Stimulated activated CD8-positive, alpha-beta memory T cell treated with anti-CD3 and anti-CD28 coated beads, Interleukin-15, amount 100 ng/mL, for 1 hour (primary cell): ENCODE measurements at places on chromosomes 6 and 20.

- DNase-seq: no peak
Observed at GRCh38 chr6:165701564-165702354, 38.7 kb upstream of the PDE10A start.

- no peak for DNase-seq
Observed at GRCh38 chr20:34710568-34710839, 6.4 kb downstream of the TP53INP2 start.

DNA sequence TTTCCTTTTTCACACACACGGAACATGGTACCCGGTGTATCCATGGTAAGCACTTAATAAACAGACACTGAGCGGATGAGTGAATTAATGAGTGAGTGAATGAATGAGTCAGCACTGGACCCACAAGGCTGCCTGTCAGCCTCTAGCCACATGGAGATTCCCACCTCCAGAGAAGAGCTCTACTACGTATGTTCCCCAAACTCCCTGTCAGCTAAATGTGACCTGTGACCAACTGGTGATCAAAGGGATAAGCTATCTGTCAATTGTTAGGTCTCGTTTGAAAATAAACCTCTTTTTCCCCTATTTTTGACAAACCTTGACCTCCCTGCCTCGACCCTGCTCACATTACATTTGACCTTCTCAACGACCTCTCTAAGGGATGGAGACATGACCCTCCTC is 24.5 kb upstream of the TAF8 start:
- no peak for DNase-seq

GRCh38 chr20:35607003-35607735 is 8.5 kb upstream of the SPAG4 start:
- no peak for DNase-seq

DNA sequence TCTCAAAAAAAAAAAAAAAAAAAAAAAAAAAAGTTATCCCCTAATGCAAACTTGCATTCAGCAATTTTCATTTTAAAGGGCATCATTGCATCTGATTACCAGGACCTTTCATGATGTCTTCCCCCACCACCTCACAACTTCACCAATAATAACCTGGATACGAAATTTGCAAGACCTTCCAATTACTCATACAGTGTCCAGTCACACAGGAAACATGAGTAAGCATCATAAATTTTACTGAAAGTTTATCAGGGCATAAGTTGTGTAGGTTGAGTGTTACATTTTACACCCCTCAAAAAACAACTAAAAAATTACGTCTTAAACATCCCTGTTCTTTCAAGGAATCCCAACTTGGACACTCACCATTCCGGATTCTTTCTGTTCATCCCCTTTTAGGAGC is 79.1 kb upstream of the ANKEF1 start:
- no peak for DNase-seq

DNA sequence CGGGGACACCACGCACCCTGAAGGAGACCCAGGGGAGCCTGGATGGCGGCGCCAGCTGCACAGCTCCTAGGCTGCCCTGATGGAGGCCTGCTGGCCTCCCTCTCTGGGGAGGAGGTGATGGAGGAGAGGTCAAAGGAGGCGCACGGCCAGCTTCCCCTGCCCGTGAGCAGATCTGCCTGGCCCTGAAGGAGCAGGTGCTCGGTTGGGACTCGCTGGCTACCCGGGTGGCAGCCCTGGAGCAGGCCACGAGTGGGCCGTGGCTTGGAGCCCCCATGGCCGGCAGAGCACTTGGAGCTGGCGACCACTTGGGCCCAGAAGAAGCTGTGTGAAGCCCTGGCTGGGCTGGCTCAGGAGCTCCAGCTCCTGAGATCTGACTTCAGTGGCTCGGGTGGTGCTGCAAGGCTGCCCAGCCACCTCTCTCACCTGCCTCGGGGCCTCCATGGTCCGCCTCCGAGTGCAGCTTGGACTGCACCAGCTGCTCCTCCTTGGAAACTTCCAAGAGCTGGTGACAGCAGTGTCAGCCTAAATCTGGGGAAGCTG is 7.5 kb upstream of the RAET1E start:
- no peak for DNase-seq

DNA sequence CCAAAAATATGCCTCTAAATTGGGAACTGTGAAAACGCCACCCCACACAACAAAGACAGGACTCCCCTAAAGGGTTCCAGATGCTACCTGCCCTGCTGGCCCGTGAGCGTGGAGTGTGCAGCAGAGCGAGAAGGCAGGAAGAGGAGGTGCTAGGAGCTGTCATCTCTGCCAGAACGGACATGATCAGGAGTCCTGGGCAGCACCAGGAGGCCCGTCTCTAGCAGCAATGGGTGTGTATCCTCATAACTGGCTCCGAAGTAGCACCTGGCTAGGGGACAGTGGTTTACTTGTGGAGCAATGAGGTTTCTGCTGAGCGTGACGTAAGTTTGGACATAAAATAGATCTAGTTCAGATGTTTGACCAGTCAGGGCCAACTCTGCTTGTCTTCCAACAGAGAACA is 226.0 kb downstream of the CDH4 start:
- no peak for DNase-seq

- DNase-seq: no peak
Observed at GRCh38 chr6:15287670-15288375, 42.0 kb downstream of the JARID2 start.

DNA sequence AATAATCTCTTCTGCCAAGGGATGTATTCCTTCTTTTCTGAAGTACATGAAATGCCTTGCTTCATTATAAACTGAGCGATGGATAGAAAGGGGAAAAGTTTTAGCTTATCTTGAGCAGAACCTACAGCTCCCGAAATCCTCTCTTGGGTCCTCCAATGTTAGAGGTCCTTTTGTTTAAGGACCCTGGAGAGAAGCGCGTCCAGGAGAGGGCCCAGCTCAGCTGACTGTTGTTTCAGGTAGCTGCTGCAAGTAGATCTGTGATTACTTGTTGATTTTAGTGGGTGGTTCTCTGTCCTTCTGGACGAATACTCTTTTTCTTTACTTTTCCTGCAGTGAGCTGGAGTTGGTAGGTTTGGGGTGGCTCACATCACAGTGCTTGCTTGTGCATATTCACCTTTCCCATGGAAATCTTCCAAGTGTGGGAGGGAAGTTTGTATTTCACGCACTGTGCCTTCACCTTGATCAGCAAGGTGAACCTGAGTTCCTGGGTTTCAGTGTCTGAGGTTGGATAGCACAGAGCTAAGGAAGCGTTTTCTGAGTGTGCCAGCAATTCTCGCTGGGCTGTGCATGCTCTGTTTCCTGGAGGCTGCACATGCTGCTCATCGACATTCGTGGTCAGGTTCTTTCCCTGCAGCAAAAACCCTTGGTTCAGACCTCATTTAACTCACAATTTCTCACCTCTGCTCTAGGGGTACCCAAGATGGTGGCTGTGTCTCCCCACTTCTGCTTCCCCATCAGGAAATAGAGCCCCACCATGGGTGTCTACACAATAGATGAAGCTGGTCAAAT is 176.3 kb downstream of the JARID2 start:
- no peak for DNase-seq

- DNase-seq: no peak
Observed at GRCh38 chr6:79731471-79731870, 100.3 kb downstream of the SH3BGRL2 start.

GRCh38 chr20:40883097-40883496 is 145.5 kb upstream of the TOP1 start:
- DNase-seq: no peak

DNA sequence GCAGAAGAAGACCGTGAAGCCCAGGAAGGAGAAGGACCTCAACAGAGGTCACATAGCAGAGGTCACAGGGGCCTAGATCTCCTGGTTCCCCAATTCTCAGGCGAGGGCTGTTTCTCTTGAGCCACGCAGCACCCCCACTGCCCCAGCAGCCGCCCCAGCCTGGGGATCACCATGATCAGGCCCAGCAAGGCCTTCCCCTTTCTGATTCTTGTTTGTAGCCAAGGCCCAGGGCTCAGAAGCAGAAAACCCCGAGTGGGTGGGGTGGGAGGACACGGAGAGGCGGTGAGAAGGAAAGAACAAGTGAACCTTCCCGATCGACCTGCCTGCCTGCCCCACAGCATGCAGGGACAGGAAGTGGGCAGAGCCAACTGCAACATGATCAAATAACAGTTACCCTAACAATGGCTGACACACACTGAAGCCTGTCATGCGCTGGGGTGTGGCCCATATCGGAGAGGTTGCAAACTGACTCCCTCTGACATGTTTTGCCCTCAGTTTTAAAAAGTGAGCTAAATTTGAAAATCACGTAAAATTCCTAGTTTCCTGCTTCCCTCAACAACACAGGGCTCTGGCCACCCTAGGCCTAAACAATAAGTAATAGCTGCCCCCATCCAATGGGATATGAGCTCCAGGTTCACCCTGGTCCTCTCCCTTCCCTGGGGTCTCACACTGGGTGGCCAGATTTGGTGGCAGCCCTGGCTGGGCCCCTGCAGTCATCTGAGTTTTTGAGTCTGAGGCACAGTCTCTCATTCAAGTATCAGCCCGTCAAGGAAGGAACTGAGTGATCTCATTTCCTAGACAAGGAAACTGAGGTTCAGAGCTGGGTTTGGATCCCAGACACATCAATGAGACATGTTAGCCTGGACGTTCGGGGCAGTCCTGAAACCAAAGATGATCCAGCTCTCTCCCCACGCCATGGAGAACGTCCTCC is 6.5 kb downstream of the PEDS1 start:
- peak; percentile 46 for DNase-seq

DNA sequence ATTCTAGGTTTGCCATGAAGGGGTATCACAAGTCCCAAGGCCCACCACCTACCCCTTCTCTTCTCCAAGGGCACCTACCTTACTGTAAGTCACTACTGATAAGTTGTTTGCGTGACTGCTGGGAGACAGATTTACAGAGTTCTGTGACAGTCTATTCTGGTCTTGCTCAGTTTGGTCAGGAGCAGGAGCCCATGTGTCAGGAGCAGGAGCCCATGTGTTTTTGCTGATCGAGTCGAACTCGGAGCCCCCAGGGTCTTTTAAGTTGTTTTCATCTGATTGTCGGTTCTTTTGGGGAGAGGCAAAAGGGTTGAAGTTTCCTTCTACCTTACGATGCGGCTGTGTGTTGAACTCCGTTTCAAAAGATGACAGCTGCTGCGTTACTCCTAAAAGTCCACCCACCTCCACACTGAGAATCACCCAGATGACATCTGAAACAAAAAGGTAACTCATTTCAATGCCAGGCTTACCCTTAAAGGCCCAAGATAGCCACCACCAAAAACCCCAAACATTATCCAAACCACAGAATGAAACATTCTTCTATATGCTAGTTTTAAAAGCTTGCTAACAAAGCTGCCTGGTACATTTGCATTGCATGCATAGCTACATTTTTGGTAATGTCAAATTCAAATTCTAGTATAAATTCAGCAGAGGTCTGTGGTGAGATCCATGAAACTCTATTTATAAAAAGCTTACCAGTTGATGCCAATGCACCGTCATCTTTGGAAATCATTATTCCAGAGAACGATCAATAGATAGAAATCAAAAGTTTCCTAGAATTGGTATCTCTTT is 50.5 kb upstream of the SPDEF start:
- DNase-seq: no peak

DNA sequence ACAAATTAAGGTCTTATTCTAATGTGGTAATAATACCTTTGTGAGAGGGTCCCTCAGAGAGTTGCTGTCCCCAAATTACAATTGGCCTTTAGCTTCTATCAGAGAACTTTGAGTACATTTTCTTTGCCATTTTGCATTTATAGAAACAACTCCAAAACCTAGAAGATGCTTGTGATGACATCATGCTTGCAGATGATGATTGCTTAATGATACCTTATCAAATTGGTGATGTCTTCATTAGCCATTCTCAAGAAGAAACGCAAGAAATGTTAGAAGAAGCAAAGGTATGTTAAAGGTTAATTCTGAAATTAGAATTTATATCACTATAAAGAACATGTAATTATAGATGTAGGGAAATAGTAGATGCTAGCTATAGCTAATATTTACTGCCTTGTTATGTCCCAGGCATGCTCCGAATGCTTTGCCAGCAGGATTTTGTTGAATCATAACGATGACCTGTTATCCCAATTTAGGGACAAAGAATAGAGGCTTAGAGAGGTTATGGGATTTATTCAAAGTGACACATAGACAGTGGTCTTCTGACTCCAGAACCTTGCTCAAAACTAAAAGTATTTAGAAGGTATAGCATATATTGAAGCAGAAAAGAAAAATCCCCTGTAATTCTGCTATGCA is 7.4 kb downstream of the PFDN4 start:
- no peak for DNase-seq

- no peak for DNase-seq
Observed at GRCh38 chr6:98970469-98970868, 22.7 kb upstream of the FBXL4 start.

DNA sequence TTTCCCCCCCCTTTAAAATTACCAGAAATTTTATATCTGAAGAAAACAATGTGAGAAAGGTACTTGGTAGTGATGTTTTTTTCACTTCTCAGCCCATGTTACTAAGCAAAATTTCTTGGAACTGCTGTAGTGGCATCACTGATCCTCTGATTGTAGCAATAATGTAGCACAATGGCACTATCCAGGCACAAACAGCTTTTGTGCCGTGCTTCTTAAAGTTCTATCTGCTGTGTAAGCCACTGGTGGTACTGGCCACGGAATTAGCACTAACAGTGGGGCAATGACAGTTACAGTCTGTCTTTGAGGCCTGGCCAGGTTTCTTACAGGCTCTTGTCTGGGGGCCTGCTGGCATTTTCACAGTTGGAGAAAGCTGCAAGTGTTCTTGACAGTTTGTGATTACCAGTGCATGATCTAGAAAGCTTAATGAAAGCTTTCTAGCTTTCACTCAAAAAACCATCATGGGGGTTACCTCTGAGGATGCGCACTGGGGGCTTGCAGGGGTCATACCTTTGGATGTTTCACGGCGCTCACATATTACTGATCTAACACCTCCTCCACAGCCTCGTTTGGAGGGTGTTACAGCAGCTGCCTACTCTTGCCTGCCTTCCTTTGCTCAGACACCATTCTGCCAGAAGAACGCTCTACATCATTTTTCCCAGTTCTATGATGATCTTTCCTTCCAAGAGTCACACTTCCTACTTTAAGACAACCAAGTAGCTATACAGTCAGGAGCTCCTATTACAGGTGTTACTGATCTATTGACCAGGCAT is 58.4 kb upstream of the ARMH2 start:
- DNase-seq: no peak

DNA sequence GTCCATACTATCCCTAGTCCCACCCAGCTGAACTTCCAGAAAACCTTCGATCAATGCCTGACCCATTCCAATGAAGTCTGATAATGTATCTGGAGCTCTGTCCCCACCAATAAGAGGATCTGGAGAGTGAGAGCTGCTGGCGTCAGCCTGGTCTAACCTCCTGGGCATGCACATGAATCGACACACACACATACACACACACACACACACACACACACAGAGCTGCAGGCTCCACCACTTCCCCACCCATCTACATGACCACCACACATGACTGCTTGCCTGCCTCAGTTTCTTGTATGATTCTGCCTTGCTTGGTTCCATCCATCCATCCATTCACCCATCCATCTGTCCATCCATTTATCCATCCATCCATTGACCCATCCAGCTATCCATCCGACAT is 60.8 kb downstream of the FAXC start:
- DNase-seq: no peak

GRCh38 chr20:40416274-40416673 is 272.8 kb downstream of the MAFB start:
- DNase-seq: no peak
